Stimulated activated CD8-positive, alpha-beta memory T cell treated with anti-CD3 and anti-CD28 coated beads, Interleukin-4, amount 100 ng/mL, for 4 hours (primary cell): ENCODE measurements at places on chromosomes 7 and 10.

- DNase-seq: no peak
These were observed 28.8 kb downstream of the CNOT4 start for GRCh38 chr7:135480966-135481597.

DNA sequence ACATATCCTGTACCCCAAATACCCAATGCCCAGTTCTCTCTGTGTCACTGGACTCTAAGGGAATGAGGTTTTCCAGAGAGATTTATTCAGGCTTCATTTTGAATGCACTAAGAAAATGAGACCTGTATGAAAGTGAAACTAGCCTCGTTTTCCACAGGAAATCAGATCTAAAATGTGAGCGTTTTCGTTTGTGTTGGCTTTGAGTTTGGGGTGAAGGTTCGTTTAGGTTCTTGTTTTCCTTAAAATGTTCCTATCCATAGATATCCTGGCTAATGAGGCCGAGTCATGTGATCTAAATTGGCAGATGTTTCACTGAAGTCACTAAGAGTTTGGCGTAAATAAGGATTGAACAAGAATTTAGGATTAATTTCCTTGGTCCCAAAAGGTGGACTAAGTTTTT is 90.9 kb upstream of the BMPER start:
- DNase-seq: no peak

- DNase-seq: no peak
These were observed 12.4 kb upstream of the SAMD8 start for GRCh38 chr10:75098902-75099673.

DNA sequence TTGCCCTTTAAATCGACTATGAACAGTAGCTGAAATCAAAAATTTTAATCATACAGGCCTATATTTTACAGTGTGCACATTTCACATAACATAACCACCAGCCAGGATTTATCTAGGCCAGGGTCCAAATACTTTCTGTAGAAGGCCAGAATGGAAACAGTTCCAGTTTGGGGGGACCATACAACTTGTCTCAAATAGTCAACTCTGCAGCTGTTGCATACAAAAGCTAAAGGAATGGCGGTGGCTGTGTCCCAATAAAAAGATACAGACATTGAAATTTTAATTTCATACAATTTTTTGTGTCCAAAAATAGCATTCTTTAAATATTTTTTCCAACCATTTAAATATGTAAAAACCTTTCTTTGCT is 742 bp upstream of the TYSND1 start:
- no peak for DNase-seq
